ENCODE measurements at places on chromosomes 6 and 20.

DNA sequence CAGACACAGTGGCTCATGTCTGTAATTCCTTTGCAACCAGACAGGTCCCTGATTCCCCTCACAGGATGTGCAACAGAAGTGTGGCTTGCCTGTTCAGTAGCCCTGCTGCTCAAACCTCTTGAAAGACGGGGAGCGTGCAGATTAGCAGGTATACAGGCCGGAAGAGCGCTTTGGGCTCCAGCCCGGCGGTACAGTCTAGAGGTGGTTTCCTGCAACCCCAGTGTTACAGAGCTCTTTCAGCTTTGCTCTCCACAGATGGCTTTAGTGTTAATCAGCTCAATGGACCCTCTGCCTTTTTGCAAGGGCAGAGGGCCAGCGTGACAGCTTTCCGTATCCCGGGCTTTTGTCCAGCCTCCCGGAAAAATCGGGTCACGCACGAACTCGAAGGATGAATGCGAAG, 67.2 kb upstream of the TNFRSF21 start:
- no peak for DNase-seq

DNA sequence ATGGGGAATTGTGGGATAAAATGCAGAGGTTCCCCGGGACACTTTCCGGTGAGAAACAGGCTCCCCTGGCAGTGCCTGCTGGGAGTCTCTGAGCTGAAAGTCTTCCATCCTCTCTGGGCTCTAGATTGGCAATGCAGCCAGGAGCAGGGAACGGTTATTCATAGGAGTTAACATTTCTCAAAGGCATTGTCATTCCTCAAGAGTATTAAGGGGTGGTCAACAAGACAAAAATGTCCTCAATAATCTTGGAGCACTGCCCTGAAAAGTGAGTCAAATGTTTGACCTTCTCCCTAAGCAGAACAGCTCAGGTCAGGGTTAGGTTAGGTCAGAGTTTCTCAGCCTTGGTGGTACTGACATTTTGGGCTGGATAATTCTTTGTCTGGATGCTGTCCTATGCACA, 13.2 kb downstream of the BPIFB1 start:
- no peak for DNase-seq

DNA sequence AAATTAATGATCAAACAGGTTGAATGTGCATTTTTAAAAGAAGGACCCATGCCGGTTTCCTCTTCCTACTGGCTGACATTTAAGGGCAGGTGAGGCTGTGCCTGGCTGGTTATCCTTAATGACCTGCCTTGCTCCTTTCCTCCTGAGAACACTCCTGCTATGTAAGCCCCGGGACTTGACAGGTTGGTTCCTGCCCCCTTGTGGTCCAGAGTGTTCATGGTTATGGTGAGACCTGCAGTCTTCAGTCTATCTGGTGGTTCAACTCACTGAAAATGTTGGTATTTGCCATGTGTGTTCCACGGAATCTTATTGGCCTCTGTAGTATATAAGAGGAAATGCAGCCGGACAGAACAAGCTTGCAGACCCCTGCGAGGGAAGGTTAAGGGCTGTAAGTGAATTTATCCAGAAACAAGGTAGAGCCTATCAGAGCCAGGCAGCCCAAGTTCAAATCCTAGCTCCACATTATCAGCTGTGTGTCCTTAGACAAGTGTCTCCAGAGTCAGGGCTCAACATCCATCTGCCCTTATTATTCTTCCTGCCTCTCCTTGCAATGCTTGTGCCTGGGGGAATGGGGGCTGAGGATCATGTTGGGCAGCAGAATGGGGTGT, 5.2 kb upstream of the BPIFA3 start:
- DNase-seq: peak; percentile 30

DNA sequence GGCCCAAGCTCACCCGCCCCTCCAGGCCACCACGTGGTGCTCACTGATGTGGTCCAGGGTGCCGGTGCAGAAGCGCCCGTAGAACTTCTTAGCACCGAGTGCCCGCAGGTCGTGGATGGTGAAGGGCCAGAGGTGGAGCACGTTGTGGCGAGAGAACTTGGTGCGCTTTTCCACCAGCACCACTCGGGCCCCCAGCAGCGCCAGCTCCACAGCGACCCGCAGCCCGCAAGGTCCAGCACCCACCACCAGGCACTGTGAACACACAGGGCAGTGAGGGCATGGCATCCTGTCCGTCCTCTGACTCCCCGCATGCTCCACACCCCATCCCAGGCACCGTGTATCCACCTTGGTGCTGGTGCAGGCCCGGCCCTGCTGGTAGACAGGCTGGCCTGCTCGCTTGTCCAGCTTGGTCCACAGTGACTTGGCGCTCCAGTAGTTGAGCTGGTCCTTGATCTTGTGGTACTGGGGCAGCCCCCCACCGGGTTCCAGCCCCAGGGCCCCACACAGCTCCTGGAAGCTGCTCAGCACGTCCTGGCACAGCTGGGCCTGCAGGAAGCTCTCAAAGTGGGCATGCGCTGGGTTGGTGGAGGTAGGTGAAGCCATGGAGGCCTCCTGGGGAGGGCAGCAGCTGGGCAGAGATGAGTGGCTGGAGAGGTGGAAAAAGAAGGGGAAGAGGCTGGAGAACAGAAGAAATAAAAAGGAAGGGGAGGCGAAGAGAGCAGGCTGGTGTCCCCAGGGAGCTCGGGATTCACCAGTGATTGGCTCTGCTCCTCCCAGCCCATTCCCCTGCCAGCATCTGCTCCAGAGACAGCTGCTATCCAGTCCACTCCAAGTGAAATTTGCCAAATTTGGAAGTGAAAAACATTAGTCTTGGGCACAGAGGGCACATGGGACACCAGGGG, 1.7 kb downstream of the MICAL1 start:
- DNase-seq: peak; percentile 72

DNA sequence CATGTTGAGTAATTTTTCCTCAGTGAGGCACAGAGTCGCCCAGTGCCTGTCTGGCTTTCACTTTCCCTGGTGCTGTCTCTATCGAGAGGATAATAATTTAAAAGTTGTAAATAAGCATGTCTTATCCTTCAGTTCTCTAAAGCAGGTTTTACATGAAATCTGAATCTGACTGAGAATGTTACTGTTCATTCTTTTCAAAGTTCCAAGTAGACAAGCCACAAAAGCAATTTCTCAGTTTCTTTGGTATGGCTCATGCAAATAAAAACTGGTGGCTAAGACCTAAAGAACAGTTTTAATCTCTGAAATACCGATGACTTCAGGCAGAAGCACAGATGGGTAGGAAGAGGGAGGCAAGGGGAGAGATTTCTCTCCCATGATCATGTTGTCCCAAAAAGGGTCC, 87.6 kb upstream of the GCM1 start:
- DNase-seq: no peak

- DNase-seq: no peak
These were observed 38.5 kb downstream of the PANK2 start for GRCh38 chr20:3927486-3928291.

GRCh38 chr20:58829531-58829941, 21.2 kb downstream of the GNAS-AS1 start:
- no peak for DNase-seq

DNA sequence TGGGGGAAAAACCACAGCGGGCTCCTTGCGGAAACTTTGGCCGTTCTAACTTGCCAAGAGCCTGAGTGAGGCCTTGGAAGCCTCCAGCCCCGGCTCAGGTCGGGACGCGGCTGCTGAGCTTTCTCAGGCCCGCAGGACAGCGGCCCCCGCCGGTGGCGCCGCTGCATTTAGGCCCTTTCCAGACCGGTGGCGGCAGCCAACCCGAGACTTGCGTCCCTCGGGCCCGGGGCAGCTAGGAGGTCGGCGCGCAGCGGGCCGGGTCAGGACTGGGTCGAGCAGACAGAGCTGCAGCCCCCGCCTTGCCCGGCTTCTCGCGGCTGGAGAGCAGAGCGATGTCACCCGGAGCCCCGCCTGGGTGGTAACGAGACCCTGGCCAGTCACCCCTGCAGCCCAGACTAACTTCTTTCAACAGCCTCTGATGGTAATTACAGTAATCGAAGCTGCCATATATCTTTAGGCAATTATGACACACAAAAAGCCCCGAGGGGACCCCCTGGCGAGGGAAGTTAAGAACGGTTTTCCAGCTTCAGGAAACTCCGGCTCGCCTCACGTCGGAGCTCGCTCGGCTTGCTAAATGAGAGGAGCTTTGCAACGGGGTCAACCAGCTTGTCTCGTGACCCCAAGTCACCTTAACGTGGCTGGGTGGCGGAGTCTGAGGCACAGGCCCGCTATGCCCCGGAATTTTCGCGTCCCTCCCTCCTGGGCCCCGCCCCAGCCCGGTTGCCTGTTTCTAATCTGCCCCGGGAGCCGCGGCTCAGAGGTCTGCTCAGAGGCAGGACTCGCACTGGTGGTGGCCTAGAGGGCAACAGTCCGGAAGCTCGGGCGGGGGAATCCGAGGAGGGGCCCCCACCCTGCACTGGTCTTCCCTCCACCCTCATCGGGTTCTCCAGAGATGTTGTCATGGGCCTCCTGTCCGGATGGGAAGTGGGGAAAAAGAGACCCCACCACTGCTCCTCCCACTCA, 3.0 kb downstream of the NR2E1 start:
- peak; percentile 18 for DNase-seq

- DNase-seq: no peak
These were observed 396.9 kb upstream of the EYS start for GRCh38 chr6:66103954-66104353.

- peak; percentile 31 for DNase-seq
These were observed 57.6 kb downstream of the NUDT3 start for GRCh38 chr6:34334796-34335416.

DNA sequence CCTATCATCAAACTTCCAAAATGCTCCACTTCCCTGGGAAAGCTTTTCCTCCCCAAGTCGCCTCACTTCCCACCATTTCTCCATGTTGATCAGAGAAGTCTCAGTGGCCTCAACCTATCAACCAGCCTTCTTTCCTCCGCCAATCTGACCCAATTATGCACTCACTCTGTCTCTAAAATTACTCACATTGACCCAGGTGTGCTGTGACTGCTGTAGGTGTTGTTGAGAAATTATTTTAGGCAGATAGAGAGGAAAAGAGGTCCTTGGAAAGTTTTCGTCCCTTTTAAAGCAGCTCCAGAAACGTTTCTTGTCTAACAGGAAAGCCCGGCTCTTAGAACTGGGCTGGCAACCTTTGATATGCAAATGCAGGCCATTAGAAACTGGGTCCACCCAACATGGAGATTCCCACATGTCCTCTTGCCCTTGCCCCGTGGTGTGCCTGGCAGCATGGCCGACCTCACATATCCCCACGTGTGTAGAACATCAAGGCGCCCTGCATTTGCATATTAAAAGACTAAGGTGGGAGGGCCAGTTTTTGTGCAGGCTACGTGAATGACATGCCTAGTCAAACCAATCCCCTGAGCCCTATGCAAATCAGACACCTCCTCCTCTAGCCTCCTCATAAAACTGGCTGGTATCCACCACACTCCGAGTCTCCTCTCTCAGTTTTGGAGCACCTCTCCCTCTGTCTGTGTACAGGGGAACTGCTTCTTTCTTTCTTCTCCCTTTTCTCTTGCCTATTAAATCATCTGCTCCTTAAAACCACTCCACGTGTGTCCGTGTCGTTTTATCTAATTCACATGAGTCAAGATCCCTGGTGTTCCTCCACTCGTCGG, 12.9 kb downstream of the IPCEF1 start:
- DNase-seq: peak; percentile 52

Data from EH (cell line).